NCI-H1048 (cell line): ENCODE measurements at places on chromosomes 5 and 9.
A peak's percentile ranks its signal among the peaks of the same experiment; 100 is the strongest.

- DNase-seq: no peak
These were observed 325.1 kb downstream of the GADD45G start for GRCh38 chr9:89929673-89930480.

DNA sequence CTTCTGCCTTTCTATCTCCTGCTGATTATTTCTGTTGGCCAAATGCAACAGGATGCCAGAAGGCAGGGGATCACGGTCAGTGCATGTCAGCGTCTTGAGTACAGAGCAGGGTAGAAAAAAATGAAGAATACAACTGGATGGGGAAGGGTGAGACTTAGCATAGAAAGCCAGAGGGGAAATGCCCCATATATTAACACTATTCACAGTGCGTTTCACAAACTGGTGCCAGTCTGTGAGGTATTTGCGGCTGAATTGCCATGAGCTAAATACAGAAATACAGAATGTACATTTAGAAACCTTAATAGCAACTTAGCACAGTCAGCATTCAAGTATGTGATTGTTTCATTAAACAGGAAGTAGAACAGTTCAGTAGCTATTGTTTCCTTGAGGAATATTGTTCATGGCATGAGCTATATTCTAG is 31.0 kb upstream of the SLC1A3 start:
- no peak for DNase-seq

GRCh38 chr9:114321759-114322158 is 1.1 kb upstream of the ORM1 start:
- no peak for DNase-seq

GRCh38 chr5:95712347-95712958 is 18.7 kb upstream of the RHOBTB3 start:
- DNase-seq: no peak

DNA sequence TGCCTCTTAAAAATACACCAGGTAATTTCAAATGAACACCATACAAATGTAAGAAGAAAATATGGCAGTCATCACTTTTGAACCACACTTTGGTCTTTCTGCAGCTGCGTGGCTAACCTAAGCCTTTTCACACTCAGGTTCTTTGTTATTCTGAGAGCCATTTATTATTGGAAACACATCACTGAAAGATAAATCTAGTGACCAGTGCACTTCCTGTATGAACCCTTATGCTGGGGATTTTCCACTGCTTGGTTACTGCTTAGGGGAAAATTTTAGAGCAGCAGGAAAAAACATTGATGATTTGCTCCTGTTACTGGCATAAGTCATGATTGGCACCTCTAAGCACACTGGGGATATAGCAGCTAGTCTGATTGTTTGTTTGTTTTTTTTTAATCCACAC is 58.6 kb upstream of the RANBP3L start:
- no peak for DNase-seq

GRCh38 chr5:85512896-85513295 is 1104.8 kb upstream of the COX7C start:
- DNase-seq: no peak

GRCh38 chr5:149229298-149229937 is 42.2 kb upstream of the AFAP1L1 start:
- no peak for DNase-seq

- DNase-seq: no peak
These were observed 13.7 kb downstream of the IER5L start for GRCh38 chr9:129164246-129164930.

DNA sequence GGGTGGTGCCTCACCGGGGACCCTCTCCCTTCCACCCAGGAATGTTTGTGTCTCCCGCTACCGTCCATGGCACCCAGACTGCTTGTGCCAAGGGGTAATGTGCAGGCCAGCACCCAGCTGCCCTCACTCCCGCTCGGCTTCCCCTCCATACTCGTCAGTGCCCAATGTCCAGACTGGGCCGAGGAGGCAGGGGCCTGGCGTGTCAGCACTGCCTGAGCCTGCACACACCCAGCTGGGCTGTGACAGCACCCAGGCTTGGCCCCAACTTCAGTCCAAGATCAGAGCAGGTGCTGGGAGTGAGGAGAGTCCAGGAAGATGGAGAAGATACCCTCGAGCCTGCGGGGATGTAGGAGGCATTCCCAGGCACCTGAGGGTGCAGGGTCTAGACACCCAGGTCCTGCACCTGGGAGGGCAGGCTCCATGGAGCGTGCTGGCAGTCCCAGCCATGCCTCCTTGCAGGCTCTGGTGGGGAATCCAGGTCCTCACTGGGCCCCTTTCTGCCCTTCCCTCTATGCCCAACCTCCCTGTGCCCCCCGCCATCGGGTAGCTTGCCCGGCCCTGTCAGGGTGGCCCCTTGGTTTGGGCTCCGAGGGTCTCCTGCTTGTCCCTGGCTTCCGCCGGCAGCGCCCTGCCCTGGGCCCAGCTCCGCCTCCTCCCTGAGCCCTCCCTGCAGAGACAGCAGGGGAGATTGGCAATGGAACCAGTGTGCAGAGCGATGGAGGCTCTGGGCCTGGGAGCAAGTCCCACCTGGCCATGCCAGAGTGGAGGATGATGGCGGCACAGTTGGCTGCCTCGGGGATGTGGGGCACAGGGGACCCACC is 250.8 kb upstream of the EDIL3 start:
- DNase-seq: no peak

DNA sequence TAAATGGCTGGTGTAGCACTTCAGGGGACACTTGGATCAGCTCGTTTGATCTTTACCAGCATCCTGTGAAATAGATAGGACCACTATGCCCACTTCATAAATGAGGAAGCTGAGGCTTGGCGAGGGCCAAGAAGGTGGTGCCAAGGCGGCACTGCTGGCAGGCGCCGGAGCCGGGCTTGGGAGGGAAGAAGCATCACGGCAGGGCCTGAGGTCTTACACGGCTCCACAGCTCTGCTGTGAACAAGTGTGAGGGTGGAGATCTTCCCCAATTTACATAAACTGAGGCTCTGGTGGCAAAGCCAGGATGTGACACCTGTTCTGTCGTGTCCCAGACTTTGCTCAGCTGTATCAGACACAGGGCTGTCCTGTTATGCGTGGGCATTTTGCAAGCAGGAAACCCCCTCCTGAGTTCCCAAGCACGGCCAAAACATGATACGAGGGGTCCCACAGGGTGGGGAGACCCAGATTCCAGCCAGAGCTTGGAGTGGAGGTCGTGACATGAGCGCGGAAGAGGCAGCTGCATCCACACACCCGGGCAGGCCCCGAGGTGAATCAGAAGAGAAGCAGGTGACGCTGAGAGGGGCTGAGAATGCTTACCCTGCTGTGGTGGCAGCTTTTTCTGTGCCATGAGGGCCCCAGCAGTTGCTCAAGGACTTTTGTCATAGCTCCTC is 117.5 kb upstream of the BOD1 start:
- no peak for DNase-seq

DNA sequence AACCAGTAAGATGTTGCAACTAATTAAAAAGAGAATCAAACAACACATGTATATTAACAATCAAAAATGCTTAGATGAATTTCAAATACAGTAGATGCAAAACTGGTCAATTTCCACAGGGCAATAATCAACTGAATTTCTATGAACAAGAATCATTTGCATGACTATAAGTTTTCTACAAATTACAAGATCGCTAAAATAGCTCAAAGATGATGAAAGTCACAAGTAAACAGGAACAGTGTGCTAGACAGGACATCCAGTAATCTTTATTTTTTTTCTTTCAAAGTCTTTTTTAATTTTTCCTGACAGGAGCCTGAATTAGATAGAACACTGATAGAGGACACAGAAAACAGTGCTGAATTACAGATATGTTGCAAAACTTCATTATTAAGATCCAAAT is 608.2 kb upstream of the DAB2 start:
- no peak for DNase-seq

- DNase-seq: no peak
These were observed 87.3 kb upstream of the GNAQ start for GRCh38 chr9:78118742-78119473.

DNA sequence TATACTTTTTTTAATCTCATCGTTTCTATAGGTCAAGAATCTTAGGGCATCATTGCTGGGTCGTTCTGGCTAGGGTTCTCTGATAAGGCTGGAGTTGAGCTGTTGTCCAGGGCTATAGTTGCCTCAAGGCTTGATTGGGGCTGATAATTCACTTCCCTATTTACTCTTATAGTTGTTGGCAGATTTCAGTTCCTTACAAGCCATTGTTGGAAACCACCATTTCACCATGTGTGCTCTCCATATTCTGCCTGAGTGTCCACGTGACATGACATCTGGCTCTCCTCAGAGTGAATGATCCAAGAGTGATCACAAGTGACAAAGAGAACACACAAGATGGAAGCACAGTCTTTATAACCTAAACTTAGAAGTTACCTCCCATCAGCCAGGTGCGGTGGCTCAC is 852.2 kb downstream of the EFNA5 start:
- no peak for DNase-seq

- DNase-seq: no peak
These were observed 24.2 kb downstream of the GALNT12 start for GRCh38 chr9:98831696-98832095.

GRCh38 chr5:103373597-103374472 is 115.3 kb downstream of the MACIR start:
- DNase-seq: no peak

GRCh38 chr9:123286324-123286723 is 17.9 kb upstream of the STRBP start:
- DNase-seq: no peak

- no peak for DNase-seq
These were observed 28.7 kb downstream of the CAMSAP1 start for GRCh38 chr9:135878528-135879236.

GRCh38 chr5:170791325-170791954 is 7.9 kb downstream of the GABRP start:
- DNase-seq: no peak

GRCh38 chr5:76927961-76928360 is 24.9 kb upstream of the CRHBP start:
- no peak for DNase-seq

GRCh38 chr9:36937346-36937745 is 96.7 kb downstream of the PAX5 start:
- no peak for DNase-seq

GRCh38 chr5:164256351-164256750 is 750.9 kb downstream of the MAT2B start:
- DNase-seq: no peak

GRCh38 chr5:176481711-176482110 is 33.5 kb downstream of the FAF2 start:
- no peak for DNase-seq

DNA sequence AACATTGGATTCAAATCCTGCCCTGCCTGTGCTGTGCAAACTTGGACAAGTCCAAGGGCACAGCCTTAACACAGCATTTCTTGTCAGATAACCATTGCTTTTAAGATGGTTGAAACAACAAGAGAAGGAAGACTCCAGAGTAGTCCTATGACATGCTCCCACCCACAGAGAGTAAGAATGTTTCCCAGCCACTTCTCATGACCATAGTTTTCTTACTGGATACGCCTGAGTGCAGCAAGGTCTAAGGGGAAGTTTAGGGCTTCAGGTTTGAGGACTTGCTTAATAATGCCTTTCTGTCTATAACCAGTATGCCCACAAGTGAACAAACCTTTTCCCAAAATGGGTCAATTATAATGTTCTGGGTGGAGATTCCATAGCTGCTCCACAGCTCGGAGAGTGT is 126.4 kb downstream of the SLF1 start:
- no peak for DNase-seq

- DNase-seq: peak; percentile 6
These were observed 5.1 kb downstream of the MGAT4B start for GRCh38 chr5:179801304-179802206.

- no peak for DNase-seq
These were observed 31.9 kb downstream of the BARHL1 start for GRCh38 chr9:132614324-132614723.

DNA sequence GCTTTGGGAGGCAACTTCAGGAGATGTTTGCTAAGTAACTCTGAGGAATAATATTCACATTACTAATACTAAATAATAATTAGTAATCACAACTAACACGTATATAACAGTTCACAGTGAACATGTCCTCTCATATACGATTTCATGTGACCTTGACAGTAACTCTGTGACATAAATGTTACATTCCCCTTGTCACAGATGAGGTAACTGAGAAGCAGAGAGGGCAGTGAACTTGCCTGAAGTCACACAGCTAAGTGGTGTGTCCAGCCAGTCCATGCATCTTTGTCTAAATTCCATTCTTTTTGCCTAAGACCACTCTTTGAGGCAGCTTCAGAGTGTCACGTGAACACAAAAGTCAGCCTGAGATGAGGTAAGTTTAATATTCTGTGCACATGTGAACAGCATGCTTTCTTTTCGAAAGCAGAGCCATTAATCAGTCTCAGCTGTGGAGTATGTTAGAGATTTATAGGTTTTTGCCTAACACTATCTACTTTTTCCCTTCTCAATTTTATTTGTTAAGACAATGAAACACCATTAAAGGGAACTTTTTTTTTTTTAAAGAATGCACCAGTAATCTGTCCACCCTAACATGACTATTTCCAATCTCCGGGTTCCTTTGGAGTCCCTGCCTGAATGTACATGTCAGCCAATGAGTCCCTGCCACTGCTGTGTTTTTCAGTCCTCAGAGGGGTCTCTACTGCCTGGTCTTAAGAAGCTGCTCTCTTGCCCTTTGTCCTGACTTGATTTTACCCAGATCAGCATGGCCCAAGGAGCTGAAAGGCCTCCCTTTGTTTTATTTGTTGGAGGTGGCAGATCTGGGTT is 43.5 kb downstream of the SH3PXD2B start:
- DNase-seq: no peak

- peak; percentile 1 for DNase-seq
These were observed 1111.8 kb downstream of the TAF11L14 start for GRCh38 chr5:18745988-18746615.

- DNase-seq: no peak
These were observed 8.3 kb downstream of the OLFM1 start for GRCh38 chr9:135095470-135096407.

- no peak for DNase-seq
These were observed 178.7 kb downstream of the SPATA31D1 start for GRCh38 chr9:82167296-82167695.

GRCh38 chr5:115033861-115034260 is 135.8 kb downstream of the TRIM36 start:
- DNase-seq: no peak

DNA sequence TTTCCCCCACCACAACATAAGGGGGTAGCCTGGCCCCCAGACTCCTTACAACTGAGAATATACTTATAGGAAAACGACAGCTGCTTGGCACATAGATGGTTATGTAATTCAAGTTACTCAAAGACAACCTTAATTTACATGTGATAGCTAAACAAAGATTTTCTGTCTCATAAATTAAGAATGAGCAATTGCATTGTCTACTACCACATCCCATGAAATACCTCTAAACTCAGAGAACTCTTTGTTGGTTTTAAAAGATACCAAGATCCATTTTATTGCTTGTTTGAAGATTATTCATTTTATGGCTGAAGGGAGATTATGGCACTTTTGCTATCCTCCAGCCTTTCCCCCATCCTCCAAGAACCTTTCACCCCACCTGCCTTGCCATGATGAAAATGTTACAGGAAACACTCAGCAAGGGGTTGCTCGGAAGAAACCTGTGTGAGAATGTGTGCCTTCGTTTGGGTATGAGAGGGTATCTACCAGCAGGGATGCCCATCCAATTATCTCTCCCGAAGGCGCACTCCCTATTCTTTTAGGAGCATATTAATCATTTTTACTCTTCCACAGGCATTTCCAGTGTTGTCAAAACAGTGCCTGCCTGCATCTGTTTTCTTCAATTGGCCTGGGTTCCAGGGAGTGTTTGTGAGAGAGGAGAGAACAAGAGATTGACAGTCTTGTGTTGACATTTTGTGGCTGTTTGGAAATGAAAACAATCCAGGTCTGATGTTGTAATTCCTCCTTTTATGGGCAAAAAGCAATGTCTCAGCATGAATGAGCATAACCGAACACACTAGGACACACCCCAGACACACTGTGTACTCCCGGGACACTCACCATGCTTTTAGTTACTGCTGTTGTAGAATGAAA is 208.0 kb upstream of the ANKRD55 start:
- DNase-seq: no peak

GRCh38 chr9:133727277-133727875 is 10.8 kb downstream of the SARDH start:
- no peak for DNase-seq
